Left lobe of liver (tissue), 2 donors: ENCODE measurements at places on chromosomes 3 and 15. TPM values are rescaled to one million over a fixed set of nuclear protein-coding genes. Genes with fewer than 3 reads are reported as not detected.
A peak's percentile ranks its signal among the peaks of the same experiment; 100 is the strongest.

DNA sequence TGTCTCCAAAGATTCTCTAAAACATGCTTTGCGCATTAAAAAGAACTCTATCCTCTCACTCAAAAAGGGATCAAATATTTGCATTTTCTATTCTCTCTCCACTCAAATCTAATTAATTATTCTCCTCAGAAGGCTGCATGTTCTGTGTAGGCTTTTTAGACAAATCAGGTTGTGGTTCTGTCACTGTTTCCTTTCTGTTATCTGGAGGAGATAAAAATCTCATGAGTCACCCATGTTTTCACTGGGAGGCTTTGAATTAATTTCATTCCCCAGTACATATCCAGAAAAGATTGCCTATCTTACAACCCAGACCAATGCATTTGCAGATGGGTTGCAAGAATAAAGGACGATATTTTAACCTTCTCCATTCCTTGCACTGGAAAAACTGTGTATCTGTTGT, 446.5 kb downstream of the GRM7 start:
- DNase-seq = no peak

DNA sequence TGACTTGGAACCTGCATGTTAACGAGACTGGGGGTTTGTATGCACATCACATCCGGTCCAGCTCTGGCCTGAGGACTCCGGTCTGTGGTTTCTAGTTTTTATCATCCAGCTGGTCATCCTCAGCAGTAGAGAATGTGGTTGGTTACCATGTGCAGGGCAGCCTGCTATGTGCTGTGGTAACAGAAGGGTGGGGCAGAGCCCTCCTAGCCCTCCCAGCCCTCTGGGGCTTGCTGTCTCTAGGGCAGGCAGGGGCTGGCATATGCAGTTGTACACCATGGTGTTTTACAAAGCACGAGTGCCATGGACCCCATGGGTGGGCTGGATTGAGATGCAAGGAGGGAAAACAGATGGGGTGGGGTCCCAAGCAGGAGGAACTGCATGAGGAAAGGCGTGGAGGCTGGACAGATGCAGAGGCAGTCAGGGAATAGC, 70.2 kb downstream of the APBA2 start:
- no peak for DNase-seq

DNA sequence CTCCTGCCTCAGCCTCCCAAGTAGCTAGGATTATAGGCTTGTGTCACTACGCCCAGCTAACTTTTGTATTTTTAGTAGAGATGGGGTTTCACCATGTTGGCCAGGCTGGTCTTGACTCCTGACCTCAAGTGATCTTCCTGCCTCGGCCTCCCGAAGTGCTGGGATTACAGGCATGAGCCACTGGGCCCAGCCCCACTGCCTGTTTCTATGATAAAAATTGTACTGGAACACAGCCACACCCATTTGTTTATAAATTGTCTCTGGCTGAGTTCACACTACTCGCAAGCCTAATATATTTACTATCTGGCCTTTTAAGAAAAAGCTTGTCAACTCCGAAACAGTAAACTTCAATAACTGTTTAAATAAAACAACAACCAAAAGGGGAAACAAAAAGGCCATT, 309.4 kb upstream of the WNT5A start:
- DNase-seq = no peak

- no peak for DNase-seq
Observed at GRCh38 chr3:110568246-110568645, 503.4 kb upstream of the NECTIN3 start.

ZNF619 gene
- 6.1 TPM for total RNA-seq

- DNase-seq = peak; percentile 59
Observed at GRCh38 chr15:51647128-51647562, 24.6 kb upstream of the DMXL2 start.

- DNase-seq = no peak
Observed at GRCh38 chr3:32105291-32106131, 909 bp upstream of the GPD1L start.

DNA sequence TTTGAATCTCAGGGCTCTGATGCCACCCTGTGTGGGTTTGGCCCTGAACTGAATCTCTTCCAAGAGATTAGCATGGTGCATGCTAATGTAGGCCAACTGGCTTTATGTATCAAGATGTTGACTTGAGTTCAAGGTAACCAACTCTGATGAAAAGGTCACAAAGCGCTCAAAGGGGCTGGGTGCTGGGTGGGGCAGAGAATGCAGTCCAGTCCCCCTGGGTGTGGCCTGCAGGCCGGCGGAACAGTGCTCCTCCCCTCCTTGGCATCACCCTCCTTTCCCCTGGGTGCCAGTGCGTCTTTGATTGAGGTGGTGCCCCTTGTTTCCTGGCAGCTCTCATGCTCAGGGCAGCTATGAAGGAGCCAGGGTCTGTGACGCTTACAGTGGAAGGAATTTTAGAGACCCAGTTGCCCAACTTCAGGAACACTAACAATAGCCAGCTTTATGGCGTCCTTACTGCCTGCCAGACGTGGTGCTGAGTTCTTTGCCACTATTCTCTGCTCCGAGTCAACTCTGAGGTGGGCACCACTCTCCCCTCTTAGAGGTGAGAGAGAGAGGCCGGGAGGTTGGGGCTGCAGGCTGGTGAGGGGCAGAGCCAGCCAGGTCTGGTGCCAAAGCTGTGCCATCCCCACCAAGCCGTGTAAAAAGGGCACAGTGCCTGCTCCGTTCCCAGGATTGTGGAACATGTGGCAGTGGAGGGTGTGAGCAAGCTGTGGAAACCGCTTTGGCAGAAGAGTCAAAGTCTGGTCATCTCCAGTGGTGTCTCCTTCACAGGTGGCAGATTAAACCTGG, 9.8 kb downstream of the SYNM start:
- no peak for DNase-seq

- DNase-seq = no peak
Observed at GRCh38 chr15:78828920-78829319, 17.7 kb upstream of the ADAMTS7 start.

RYK gene
- total RNA-seq = 14.2 TPM
